ENCODE measurements at places on chromosomes 3 and 15.

DNA sequence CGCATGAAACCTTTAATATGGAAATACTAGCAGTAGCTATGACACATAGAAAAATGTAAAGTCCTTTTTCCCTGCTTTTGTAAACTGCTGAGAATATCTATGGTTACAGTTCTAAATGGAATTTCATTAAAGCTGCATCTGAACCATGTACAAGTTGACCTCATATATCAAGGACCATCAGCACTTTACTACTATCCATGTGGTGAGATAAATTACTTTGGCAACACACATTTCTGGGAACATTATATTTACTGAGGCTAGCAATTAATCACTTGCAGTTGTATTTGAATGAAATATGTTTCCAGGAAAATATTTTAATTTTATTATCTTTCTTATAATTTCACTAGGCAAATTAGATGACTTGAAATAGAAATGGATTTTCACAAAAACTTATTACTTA, 545.5 kb downstream of the NAALADL2 start:
- no peak for DNase-seq

GRCh38 chr3:146035366-146035765, 125.6 kb downstream of the PLOD2 start:
- DNase-seq: no peak

GRCh38 chr3:170002231-170002630, 35.6 kb upstream of the GPR160 start:
- no peak for DNase-seq

DNA sequence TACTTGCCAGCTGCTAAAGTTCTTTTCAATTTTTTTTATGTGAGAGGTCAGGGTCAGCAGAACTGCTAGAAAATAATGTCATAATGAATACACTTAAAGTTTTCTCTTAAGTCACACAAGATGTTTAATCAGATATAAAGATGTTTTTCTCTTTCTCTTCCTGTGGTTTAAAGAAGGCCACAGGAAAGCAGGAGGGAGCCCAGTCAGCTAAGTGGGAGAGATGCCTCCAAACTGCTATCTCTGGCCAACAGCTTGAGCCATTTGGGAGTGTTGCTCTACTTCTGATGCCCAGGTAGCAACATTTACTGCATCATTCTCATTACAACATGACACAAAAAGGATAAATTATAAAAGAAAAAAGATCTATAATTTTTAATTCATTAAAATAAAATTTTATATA, 45.7 kb upstream of the NLGN1 start:
- DNase-seq: no peak

DNA sequence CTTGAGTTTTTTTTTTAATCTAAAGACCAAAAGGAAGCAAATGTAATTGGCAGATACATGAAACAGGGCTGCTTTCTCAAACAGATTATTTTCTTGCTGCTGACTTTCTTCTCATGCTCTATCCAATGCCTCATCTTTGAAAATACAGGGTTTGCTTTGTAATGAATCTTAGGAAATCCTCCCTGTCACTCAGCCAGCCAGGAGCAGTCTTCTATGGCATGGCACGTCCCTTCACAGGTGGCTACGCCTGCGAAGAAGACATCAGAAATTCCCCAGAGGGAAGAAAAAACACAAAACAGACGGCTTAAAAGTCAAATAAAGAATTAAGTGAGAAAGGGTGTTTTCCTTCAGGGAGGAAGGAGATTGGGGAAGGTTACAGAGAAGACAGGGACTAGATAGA, 242.5 kb downstream of the IGSF11 start:
- DNase-seq: no peak

DNA sequence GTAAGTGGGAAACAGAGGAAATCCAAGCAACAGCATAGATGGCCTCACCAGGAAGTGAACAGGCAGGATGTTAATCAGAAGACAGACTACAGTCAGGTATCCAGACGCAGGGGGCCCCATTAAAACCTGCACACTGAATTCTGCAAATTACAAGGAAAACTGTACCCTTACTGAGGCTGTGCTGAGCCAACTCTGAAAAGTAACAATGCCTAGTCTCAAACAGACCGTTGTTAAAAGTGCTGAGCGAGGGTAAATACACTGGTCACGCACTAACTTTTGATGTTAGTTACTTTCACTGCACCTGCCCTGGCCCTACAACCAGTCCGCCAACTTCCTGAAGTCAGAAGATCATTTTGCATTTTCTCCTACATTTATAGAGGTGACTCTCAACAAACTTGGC, 1.0 kb downstream of the TAMM41 start:
- no peak for DNase-seq

- DNase-seq: no peak
These were observed 153.3 kb downstream of the USP13 start for GRCh38 chr3:179806177-179806576.

DNA sequence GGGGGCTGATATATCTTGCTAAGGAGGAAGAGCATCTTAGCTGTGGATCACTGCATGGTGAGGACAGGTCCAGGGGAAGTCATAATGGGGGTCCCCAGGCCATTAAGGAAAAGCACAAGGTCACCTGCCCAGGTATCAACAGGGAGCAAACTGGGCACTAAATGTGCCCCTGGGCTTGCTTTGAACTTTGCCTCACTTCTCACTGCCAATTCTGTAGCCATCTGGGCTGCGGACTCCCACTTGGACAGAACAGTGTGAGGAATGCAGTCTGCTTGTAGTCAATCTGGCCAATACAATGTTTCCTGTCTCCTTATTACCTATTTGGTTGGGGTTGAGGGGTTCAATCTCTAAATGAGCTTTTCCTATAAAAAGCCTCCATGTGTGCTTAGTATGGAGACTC, 21.3 kb downstream of the ARRDC4 start:
- DNase-seq: no peak

GRCh38 chr15:67193223-67193990, 61.1 kb downstream of the AAGAB start:
- DNase-seq: no peak

GRCh38 chr3:59927056-59927455, 877.2 kb upstream of the CFAP20DC start:
- no peak for DNase-seq

DNA sequence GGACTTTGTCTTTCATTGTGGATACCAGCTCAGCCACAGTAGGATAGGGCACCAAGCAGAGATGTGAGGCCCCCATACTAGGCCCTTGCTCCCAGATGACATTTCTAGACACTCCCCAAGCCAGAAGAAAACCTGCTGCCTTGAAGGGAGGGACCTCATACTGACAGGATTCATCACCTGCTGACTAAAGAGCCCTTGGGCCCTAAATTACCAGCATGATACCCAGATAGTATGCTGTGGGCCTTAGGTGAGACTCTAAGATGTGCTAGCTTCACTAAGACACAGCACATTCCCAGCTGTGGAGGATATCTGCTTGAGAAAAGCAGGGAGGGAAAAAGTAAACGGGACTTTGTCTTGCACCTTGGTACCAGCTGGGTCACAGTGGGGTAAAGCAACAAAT, 324.0 kb downstream of the TBL1XR1 start:
- DNase-seq: no peak

DNA sequence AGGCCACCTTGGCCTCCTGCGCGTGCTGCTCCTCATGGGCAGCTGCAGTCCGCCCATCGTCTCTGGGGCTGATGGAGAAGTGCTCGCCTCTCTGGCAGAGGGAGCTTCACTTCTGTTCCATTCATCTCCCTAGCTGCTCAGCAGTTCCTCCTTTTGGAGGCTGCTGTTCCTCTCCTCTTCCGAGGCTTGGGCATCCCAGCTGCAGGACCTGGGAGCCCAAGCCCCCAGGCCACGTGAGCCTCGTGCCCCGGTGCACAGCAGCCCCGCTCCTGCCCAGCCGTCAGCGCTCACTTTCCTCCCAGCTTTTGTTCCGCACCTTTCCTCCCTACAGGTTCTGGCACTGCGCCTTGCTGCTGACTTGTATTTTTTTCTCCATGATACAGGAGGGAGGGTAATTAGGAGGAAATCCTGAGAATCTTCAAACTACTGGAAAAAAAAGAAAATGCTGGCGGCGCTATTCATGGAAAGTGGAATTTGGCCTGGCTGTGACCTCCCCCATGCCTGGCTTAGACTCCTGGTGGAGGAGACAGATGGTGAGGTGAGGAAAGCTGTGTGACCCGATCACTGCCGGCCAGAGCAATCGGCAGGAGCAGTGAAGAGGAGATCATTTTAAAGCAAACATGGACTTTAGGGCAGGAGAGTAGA, 210.1 kb downstream of the CHST2 start:
- DNase-seq: peak; percentile 78

DNA sequence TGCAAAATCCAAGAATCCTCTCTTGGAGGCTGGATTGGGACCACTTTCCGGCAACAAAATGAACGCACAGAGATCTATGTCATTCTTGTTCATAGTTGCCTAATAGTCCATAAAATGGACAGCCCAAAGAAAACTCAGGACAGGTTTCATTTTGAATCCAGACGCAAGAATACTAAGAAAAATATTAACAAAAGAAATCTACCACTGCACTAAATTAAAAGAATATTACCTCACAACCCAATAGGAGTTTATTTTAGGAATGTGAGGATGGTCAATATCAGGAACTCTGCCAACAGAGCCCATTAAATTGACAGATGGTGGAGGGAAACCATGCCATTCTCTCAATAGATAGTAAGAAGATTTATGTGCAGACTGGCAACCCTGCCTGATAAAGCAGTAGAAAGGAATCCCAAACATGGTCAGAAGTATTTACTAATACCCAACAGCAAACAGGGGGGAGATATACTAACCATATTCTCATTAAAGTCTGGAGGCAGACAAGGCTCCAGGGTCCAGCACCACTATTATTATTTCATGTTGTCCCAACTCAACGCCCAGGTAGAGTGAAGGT, 127.6 kb downstream of the SMAD6 start:
- DNase-seq: no peak

- DNase-seq: peak; percentile 57
These were observed 44.5 kb upstream of the CCNL1 start for GRCh38 chr3:157204431-157204830.

DNA sequence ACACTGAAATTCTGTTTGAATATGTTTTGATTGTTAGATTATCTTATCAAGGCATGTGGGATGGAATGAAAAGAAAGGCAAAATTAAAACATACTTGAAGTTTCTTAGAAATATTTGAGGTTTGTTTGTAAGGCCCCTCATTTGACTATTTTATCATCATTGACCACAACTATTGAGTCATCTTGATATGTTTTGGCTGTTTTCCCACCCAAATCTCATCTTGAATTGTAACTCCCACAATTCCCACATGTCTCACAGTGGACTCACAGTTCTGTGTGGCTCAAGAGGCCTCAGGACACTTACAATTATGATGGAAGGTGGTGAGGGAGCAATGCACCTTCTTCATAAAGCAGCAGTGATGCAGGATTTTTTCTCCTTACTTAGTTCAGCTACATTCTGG, 917.1 kb downstream of the PLOD2 start:
- no peak for DNase-seq

DNA sequence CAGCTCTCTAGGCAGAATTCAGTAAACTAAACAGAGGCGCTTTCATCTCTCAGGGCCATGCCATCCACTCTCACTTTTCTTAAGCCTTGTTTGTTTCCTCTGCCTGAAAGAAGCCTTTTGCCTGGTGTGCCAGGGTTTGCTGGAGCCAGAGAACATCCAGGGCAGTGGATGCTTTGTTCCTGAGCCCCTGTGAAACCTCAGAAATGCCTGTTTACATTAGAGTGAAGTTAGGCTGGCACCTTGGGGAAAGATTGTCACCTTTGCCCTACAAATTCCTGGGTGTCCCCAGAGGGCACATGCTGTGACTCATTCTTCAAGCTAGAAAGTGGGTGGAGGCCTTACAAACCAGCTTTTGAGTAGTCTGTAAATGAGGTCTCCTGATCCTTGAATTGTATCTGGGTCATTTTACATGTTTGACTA, 10.7 kb upstream of the TRAK1 start:
- no peak for DNase-seq

All from eye (tissue), 1 donor.